CD4-positive, CD25-positive, alpha-beta regulatory T cell (primary cell): ENCODE measurements at places on chromosomes 16 and 17. TPM values are rescaled to one million over a fixed set of nuclear protein-coding genes. Genes with fewer than 3 reads are reported as not detected.
A peak's percentile ranks its signal among the peaks of the same experiment; 100 is the strongest.

Gene SCARF1
- 1.5 TPM for total RNA-seq

Gene WNT3
- total RNA-seq: not detected

Gene TSPAN10
- not detected for total RNA-seq

Gene CD7
- 140 TPM for total RNA-seq

Gene KRTAP2-2
- not detected for total RNA-seq

Gene PRAC2
- not detected for total RNA-seq

Gene TRPV2
- 125 TPM for total RNA-seq

Gene KCNJ2
- 0.22 TPM for total RNA-seq

Gene FZD2
- not detected for total RNA-seq

DNA sequence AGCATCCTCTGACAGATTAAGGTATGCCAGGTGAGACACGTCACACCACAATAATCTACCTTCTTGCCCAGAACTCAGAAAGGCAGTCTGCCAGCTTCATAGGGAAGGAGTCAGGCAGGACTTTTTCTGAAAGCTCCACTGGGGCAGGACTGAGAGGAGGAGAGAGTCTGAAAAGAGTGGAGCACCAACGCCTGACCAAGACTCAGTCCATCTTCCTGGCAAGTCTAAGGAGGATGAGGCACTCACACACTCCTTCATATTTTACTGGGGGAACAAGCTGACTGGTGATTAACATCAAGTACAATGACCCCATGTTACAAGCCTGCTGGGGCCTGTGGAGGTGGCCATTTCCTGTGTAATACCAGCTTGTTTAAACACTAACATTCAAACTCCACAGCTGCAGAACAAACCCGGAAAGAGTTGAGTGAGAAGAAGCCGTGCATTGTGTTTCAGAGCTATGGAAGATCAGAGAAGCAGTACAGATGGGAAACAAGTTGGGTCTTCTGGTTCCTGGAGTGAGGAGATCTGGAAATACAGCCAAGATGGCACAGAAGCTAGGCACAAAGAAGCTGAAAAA lies 122.4 kb downstream of the HIC1 start:
- no peaks in the 10 kb centered on the region for H3K4me1 ChIP-seq
- no peak overlapping the region for H3K4me3 ChIP-seq
- peaks cover 58% of the 10 kb centered on the region for H3K36me3 ChIP-seq
- no peak overlapping the region for H3K27ac ChIP-seq

DNA sequence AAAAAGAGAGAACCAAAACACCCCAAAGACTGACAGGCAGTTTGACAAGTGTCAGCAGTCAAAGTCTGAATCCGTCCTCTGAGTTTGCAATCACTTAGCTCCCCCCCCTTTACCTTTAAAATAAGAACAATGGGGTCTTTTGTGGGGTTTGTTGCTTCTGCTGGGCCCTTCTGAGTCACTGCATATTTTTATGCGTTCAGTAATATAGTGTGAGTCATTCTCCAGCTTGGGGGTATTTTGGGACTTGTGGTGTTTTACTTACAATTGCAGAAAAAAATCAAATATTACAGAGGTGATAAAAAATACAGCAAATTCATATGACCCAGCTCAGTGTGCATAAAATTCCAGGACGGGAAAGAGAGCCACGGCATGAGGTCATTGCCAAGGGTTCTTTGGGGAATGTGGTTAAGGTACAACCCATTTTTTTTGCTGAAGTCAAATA lies 120.1 kb downstream of the CYLD start:
- H3K27ac ChIP-seq: no peak overlapping the region
- H3K4me3 ChIP-seq: no peak overlapping the region
- no peaks in the 10 kb centered on the region for H3K4me1 ChIP-seq
- peaks cover 4% of the 10 kb centered on the region for H3K27me3 ChIP-seq
- no peaks in the 10 kb centered on the region for H3K36me3 ChIP-seq

- H3K4me1 ChIP-seq: no peaks in the 10 kb centered on the region
- H3K27ac ChIP-seq: no peak overlapping the region
- no peaks in the 10 kb centered on the region for H3K36me3 ChIP-seq
- no peak overlapping the region for H3K4me3 ChIP-seq
- H3K27me3 ChIP-seq: no peaks in the 10 kb centered on the region
Measured at GRCh38 chr16:57634171-57634570, 5.7 kb downstream of the ADGRG1 start.

DNA sequence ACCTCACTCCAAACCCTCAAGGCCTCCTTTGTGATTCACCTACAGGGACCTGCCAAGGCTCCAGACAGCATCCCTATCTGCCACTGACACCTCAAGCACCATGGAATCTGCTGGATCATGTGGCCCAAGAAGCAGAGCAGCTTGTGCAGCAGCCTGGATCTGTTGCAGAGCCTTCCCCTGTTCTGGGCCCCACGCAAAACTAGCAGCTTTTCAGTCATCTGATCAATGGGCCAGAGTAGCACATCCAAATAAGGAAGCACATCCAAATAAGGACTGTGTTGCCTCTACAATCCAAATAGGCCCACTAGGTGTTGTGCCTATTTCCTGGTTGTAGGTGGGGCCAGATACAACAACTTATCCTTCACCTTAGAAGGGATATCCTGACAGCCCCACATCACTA lies 97.1 kb upstream of the GNAO1 start:
- no peak overlapping the region for H3K4me3 ChIP-seq
- no peaks in the 10 kb centered on the region for H3K36me3 ChIP-seq
- no peak for DNase-seq
- H3K27me3 ChIP-seq: peaks cover 2% of the 10 kb centered on the region
- no peaks in the 10 kb centered on the region for H3K4me1 ChIP-seq

DNA sequence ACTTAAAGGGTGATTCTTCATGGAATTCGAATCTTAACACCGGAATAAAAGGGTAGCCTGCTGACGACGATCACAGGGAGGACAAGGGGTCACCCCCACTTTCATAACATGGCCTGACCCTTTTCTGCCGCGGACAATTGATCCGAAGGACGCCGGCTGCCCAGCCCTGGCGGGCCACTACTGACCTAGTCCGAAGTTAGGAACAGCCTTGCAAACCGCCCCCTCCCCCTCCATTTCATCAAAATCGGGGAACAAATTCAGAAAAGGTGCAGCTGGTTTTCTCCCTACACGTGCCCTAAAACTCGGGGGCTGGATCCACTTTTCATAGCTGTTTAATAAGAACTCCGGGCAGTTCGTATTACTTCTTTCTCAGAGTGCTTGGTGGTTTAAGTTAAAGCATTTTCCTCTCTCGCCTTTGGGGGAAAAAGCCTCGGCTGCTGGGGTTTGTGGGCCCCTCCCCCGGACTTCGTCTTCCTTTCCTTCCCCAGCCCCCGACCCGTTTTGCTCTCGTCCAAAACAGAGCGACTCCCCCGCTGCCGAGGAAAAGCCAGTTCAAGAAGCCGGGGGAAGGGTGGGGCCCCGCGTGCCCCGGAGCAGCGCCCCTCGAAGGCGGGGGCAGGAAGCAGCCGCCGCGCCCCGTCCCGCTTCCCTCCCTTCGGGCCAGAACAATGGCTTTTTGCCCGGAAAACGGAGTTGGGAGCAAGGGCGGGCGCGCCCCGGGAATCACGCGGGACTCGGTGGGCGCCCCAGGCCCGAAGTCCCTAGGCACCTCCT lies 641 bp upstream of the CBX2 start:
- H3K27ac ChIP-seq: no peak overlapping the region
- H3K27me3 ChIP-seq: peaks cover 40% of the 10 kb centered on the region
- peak; percentile 53 for DNase-seq
- peaks cover 22% of the 10 kb centered on the region for H3K4me1 ChIP-seq
- H3K4me3 ChIP-seq: no peak overlapping the region
- H3K36me3 ChIP-seq: no peaks in the 10 kb centered on the region

- no peaks in the 10 kb centered on the region for H3K4me1 ChIP-seq
- H3K36me3 ChIP-seq: no peaks in the 10 kb centered on the region
- DNase-seq: no peak
- H3K27me3 ChIP-seq: no peaks in the 10 kb centered on the region
Measured at GRCh38 chr16:19875900-19876299, 8.7 kb downstream of the GPRC5B start.

GRCh38 chr16:80518436-80518835 lies 22.4 kb upstream of the DYNLRB2 start:
- H3K4me1 ChIP-seq: peaks cover 14% of the 10 kb centered on the region
- no peaks in the 10 kb centered on the region for H3K36me3 ChIP-seq
- peak; percentile 25 for DNase-seq
- H3K27ac ChIP-seq: no peak overlapping the region
- H3K27me3 ChIP-seq: peaks cover 9% of the 10 kb centered on the region
- peak overlapping the region; percentile 39 for H3K4me3 ChIP-seq

DNA sequence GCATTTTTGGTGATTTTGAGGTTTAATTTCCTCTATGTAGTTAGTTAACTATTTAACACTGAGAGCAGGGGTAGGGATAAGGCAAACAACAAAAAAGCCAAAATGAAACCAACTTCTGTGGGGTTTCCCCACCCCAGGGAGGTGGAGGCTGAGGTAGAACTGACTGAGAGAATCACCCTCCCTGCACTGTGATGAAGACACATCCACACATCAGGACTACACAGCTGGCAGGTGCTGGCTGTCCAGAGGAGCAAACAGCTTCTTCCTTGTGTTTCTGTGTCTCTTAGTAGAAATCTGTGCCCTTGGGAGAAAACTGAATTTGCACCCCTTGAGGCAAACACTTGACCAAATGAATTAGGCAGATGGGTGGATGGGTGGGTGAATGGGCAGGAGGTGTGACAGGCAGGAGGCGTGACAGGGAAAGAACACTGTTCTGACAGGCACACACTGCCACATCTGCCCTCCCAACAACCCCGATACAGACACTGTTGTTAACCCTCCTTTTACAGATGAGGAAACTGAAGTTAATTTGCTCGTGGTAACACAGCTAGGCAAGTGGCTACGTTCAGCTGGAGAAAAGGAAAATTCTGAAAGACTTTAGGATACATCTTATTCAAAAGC lies 62.9 kb upstream of the AMZ2 start:
- DNase-seq: peak; percentile 67
- peaks cover 8% of the 10 kb centered on the region for H3K36me3 ChIP-seq
- H3K4me3 ChIP-seq: peak overlapping the region; percentile 88
- peak overlapping the region; percentile 86 for H3K27ac ChIP-seq

GRCh38 chr17:30256756-30257506 lies 21.4 kb upstream of the SLC6A4 start:
- peaks cover 45% of the 10 kb centered on the region for H3K36me3 ChIP-seq
- no peak for DNase-seq
- no peak overlapping the region for H3K4me3 ChIP-seq
- H3K27me3 ChIP-seq: no peaks in the 10 kb centered on the region
- H3K27ac ChIP-seq: no peak overlapping the region
- H3K4me1 ChIP-seq: no peaks in the 10 kb centered on the region

- H3K27me3 ChIP-seq: no peaks in the 10 kb centered on the region
- no peaks in the 10 kb centered on the region for H3K36me3 ChIP-seq
- no peak overlapping the region for H3K4me3 ChIP-seq
- H3K4me1 ChIP-seq: no peaks in the 10 kb centered on the region
- DNase-seq: no peak
Measured at GRCh38 chr16:51508490-51509212, 357.6 kb upstream of the SALL1 start.

GRCh38 chr16:66590322-66590721 lies 11.1 kb downstream of the CMTM2 start:
- peaks cover 14% of the 10 kb centered on the region for H3K4me1 ChIP-seq
- H3K27ac ChIP-seq: peak overlapping the region; percentile 20
- DNase-seq: peak; percentile 42
- no peaks in the 10 kb centered on the region for H3K36me3 ChIP-seq

DNA sequence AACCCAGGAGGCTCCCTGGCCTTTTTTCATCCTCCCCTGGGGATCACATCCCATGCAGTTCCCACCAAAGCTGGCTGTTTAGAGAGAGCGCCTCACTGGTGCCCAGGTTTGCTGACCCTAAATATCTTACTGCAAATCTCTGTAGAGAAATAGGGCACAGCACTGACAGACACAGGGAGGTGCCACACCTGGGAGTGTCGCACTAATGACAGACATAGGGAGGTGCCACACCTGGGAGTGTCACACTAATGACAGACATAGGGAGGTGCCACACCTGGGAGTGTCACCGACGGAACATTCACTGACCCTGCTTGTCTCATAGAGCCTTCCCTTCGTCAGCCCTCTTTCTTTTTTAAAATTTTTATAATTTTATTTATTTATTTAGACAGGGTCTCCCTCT lies 25.6 kb downstream of the UNK start:
- no peak overlapping the region for H3K27ac ChIP-seq
- H3K27me3 ChIP-seq: no peaks in the 10 kb centered on the region
- H3K4me1 ChIP-seq: no peaks in the 10 kb centered on the region
- H3K36me3 ChIP-seq: peaks cover 45% of the 10 kb centered on the region
